ENCODE measurements at places on chromosomes 2 and 18.

- no peak overlapping the region for H3K4me3 ChIP-seq
- no peaks in the 10 kb centered on the region for H3K4me1 ChIP-seq
- H3K27ac ChIP-seq = no peak overlapping the region
- H3K27me3 ChIP-seq = no peaks in the 10 kb centered on the region
- no peaks in the 10 kb centered on the region for H3K36me3 ChIP-seq
Observed at GRCh38 chr2:18304849-18305248, 255.6 kb downstream of the RDH14 start.

GRCh38 chr18:21069468-21069867 lies 42.1 kb downstream of the ROCK1 start:
- no peaks in the 10 kb centered on the region for H3K27me3 ChIP-seq
- no peaks in the 10 kb centered on the region for H3K36me3 ChIP-seq

DNA sequence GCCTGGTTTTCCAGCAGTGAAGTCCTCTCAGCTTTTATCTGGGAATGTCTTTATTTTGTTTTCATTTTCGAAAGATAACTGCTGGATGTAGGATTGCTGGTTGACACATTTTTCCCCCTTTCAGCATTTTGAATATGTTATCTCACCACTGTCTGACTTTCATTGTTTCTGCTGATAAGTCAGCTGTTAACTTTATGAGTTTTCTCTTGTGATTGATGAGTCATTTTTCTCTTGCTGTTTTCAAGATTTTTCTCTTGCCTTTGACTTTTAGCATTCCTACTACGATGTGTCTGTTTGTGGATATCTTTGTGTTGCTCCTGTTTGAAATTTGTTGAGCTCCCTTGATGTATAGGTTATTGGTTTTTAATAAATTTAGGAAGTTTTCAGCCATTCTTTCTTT lies 85.5 kb downstream of the AGPS start:
- H3K4me3 ChIP-seq = no peak overlapping the region
- DNase-seq = no peak
- H3K36me3 ChIP-seq = no peaks in the 10 kb centered on the region
- H3K4me1 ChIP-seq = peaks cover 8% of the 10 kb centered on the region

DNA sequence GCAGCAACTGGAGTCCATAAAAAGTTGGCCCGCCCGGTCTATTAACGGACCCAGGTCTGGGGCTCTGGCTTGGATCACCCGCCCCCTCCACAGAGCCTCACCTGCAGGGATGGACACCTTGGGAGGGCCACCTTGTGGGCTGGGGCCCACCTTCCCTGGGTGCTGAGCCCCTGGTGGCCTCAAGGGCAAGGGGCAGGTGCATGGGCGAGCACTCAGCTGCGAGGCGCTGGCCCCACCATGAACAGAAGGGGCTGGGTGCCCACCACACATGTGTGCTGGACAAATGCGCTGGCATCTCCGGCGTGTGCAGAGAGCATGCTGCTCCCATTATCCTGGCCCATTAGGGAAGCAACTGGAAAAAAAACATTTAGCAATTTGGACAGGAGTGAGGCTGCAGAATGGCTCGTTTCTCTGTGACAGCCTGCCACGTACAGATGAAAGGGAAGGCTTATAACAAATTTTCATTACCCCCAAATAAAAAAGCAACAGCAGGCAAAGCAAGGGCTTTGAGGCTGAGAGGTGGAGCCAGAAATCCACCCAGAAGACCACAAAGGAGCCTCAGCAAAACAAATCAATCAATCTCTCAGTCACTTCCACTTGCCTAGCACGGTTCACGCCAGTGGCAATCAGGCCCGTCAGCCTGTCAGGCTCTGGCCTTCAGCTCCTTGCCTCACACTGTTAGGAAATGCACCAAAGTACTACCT lies 253.1 kb upstream of the ZNF521 start:
- no peaks in the 10 kb centered on the region for H3K4me1 ChIP-seq
- H3K4me3 ChIP-seq = no peak overlapping the region
- DNase-seq = no peak
- H3K27ac ChIP-seq = no peak overlapping the region
- no peaks in the 10 kb centered on the region for H3K36me3 ChIP-seq

- peaks cover 100% of the 10 kb centered on the region for H3K4me1 ChIP-seq
- no peaks in the 10 kb centered on the region for H3K36me3 ChIP-seq
- no peak overlapping the region for H3K27ac ChIP-seq
Observed at GRCh38 chr2:160376576-160376975, 117.0 kb downstream of the RBMS1 start.

DNA sequence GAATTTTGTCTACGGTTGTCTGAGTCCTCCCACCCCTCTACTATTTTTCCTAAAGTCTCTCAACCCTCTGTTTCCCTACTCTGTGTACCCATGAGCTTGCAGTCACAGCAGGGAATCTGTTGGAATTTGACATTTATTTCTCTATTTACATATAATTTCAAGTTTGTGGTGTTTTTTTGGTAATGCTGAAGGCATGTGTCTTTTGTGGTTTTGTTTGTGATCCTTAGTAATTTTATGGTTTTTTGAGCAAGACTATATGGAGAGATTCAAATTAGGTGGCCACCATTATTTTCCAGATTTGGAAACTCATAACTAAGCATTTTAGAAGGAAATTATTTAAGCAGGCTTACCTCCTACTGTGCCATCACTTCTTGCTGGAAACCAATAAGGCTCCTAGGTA lies 27.2 kb upstream of the FBLN7 start:
- peaks cover 32% of the 10 kb centered on the region for H3K36me3 ChIP-seq
- H3K4me1 ChIP-seq = no peaks in the 10 kb centered on the region
- no peak for DNase-seq
- H3K27ac ChIP-seq = no peak overlapping the region
- H3K4me3 ChIP-seq = no peak overlapping the region

DNA sequence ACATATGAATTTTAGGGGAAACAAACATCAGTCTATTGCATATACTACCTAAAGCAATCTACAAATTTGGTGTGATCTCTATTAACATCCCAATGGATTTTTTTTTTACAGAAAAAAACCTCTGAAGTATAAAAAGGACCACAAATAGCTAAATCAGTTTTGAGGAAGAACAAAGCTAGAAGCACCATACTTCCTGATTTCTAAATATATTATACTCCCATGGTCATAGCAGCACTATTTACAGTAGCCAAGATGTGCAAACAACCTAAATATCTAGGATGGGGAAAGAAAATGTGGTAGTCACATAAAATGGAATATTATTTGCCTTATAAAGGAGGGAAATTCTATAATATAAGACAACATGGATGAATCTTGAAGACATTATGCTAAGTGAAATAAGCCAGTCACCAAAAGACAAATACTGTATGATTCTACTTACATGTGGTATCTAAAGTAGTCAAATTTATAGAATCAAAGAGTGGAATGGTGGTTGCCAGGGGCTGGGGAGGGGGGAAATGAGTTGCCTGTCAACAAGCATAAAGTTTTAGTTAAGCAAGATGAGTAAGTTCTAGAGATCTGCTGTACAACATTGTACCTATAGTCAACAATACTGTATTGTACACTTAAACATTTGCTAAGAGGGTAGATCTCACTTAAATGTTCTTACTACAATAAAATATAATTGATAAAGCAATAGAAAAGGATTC lies 17.6 kb upstream of the CASP8 start:
- H3K4me3 ChIP-seq = no peak overlapping the region
- H3K27me3 ChIP-seq = no peaks in the 10 kb centered on the region
- no peak overlapping the region for H3K27ac ChIP-seq
- DNase-seq = no peak

GRCh38 chr2:135096665-135097446 lies 44.8 kb downstream of the RAB3GAP1 start:
- no peak for DNase-seq
- no peak overlapping the region for H3K4me3 ChIP-seq

DNA sequence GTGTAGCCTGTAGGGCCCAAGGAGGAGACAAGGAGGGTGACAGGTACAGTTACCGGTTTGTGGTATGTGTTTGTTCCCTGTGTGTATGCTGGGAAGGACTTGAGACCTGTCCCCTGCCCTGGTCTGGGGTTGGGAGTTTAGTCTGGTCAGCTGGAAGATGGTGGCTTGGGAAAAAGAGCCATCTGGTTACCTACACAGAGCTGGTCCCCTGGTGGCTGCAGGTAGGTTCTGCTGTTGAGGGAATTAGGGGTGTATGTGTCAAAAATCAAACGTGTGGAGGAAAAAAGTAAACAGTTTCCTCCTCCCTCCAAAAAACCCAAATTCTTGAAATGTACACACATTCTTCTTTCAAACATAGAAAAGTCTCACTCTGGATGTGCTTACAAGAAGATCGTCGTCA lies 24.3 kb downstream of the PTMA start:
- H3K4me1 ChIP-seq = no peaks in the 10 kb centered on the region
- no peak overlapping the region for H3K4me3 ChIP-seq
- DNase-seq = no peak
- no peaks in the 10 kb centered on the region for H3K27me3 ChIP-seq
- no peaks in the 10 kb centered on the region for H3K36me3 ChIP-seq

DNA sequence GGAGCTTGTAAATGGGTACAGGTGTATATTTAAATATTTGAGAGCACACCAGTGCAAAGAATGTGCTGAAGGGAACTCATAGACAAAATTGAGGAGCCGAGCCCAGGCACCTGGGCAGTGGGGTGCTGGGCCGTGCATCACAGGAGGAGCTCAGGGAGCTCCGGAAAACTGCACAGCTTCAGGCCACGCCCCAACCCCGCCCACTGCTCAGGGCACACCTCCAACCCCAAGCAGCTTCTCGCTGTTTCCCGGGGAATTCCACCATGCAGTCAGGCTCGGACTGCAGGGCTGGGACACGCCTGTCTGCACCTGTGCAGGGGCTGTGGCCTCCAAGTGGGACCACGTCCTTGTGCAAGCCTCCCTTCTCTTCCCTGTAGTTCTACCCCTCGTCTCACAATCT lies 243.0 kb downstream of the HDAC4 start:
- no peaks in the 10 kb centered on the region for H3K4me1 ChIP-seq
- no peak overlapping the region for H3K4me3 ChIP-seq

DNA sequence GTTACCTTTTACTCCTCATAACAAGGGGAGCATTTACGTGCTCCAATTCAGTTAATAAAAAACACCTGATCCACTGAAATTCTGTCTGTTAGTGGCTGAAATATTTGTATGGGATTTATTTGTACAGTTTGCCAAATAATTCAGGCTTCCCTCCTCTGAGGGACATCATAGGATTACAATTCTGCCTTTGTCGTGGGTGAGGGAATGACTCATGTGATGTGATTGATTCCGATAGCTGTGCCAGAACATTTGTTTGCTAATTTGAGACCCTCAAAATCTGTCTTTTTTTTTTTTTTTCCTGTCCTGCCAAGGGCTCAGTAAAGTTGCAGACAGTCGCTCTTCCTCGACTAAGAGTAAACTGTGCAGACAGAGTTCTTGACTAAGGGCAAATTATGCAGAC lies 612.6 kb upstream of the CDH2 start:
- no peak for DNase-seq
- no peaks in the 10 kb centered on the region for H3K36me3 ChIP-seq
- H3K27me3 ChIP-seq = no peaks in the 10 kb centered on the region
- no peak overlapping the region for H3K4me3 ChIP-seq

GRCh38 chr2:118095610-118096009 lies 7.3 kb downstream of the INSIG2 start:
- no peaks in the 10 kb centered on the region for H3K36me3 ChIP-seq
- H3K27ac ChIP-seq = no peak overlapping the region
- no peaks in the 10 kb centered on the region for H3K27me3 ChIP-seq
- H3K4me1 ChIP-seq = no peaks in the 10 kb centered on the region
- H3K4me3 ChIP-seq = no peak overlapping the region
- no peak for DNase-seq

DNA sequence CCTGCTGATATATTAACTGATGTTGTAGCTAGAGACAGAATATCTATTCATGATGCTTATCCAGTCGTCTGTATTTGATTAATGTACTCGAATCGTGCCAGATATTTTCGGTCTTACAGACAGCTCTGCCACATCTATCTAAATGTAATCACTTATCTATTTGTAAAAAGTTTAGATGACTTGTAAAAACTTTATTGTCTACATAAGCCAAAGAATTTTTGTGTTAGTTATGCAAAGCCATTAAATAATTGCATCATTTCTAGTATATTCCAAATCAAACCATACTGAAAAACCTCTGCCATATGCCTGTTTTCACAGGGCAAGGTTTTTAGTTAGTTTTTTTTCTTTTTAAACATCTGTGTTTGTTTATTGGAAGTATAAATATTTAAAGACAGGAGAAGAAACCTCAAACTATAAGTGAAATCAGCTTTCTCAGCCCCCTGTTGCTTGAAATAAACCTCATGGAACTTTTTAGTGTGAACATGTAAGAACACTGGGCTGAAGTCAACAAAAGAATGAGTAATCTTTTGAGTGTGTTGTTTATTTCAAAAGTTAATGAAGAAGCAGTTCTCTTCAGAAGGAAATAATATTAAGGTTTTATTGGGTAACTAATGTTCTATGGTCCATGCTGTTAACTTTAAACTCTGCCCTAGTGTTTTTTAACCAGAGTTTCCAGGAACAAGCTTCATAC lies 657.6 kb upstream of the SYT4 start:
- no peaks in the 10 kb centered on the region for H3K4me1 ChIP-seq
- DNase-seq = no peak
- H3K4me3 ChIP-seq = no peak overlapping the region
- no peaks in the 10 kb centered on the region for H3K36me3 ChIP-seq
- H3K27ac ChIP-seq = no peak overlapping the region

Data from adrenal gland (tissue), 19 donors.